ENCODE measurements at places on chromosomes 2 and 18.

DNA sequence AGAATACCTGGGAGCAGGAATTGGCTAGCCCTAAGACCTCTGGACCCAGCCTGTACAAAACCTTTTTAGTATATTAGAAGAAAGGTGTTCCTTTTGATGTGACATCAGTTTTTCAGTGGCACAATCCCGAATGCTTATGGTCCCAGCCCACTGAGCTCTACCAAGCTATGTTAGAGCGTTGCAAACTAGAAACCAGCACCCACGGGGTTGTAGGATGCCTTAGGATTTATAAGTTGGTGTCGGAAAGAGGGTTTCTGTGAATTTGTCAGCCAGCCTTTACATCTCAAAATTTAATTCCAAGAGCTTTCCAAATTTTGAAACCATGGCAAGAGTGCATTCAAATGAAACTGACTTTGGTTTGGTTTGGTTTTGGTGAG is 499 bp upstream of the LMAN1 start:
- DNase-seq, result no peak

DNA sequence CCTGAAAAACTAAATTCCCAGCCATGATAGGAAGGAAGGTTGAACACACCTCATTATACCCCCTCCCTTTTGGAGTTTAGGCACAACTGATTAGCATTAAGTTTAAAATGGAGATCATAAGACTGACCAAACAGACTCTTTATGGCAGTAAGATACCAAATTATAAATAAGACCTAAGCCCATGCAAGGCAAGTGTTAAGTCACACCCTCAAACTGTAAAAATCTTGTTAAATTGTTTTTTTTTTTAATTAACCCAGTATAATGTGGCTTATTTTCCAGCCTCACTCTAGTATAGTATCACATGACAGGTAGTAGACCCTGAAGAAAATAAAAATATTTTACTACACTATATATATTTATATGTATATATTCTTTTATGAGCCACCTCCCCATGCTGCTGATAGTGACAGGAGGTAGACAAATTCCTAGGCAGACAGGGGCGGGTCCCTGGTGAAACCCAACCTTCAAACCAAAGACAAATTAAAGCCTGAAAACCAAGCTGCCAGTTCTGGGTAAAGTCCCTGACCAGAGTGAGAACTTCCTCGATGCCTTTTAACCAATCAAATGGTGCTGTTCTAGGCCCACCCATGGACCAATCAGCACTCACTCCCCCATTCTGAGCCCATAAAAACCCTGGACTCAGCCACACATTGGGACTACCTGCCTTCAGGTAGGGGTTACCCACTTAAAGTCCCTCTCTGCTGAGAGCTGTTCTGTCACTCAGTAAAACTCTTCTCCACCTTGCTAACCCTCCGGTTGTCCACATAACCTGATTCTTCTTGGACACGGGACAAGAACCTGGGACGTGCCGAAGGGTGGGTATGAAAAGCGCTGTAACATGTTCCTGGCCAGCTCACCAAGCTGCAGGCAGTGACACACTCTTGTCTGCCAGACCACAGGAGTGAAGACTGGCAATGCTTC is 123.9 kb upstream of the B3GNT2 start:
- DNase-seq, result no peak

GRCh38 chr2:174606336-174606735 is 8.7 kb upstream of the WIPF1 start:
- no peak for DNase-seq

- no peak for DNase-seq
Observed at GRCh38 chr2:100008956-100009355, 133.4 kb downstream of the AFF3 start.

DNA sequence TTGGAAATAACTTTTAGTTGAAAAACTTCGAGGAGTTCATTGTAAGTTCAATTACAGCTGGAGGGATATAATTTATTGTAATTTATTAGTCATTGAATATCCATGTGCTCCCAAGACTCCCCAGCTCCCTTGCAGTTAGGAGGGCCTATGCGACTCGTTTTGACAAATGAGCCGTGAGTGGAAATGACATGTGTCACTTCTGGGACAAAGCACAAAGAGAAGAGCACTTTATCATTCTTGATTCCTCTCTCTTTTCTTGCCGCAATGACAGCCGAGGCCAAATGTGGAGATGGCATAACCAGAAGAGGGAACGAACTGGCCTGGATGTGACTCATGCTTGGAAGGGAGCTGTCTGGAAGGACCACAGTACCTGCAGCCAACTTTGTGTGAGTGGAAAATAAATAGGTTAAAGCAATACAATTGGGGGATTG is 44.2 kb upstream of the ITSN2 start:
- DNase-seq, result no peak

GRCh38 chr18:63258749-63259566 is 60.6 kb downstream of the BCL2 start:
- DNase-seq, result peak; percentile 85

- DNase-seq, result no peak
Observed at GRCh38 chr18:60146220-60146960, 226.2 kb downstream of the MC4R start.

DNA sequence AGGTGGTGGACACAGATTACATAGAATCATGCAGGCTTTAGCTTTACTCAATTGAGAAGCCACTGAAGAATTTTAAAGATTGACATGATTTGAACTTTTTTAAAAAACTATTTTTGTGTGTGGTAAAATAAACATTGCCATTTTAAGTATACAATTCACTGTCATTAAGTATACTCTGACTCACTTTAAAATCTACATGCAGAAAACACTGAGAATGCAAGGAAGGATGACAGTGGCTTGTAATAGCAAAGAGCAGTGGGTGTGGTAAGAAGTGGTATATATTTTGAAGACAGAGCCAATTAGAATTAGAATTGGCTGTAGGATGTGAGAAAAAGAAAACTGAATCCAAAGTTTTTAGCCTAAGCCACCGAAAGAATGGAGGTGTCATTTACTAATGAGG is 14.9 kb downstream of the TRMT61B start:
- no peak for DNase-seq

DNA sequence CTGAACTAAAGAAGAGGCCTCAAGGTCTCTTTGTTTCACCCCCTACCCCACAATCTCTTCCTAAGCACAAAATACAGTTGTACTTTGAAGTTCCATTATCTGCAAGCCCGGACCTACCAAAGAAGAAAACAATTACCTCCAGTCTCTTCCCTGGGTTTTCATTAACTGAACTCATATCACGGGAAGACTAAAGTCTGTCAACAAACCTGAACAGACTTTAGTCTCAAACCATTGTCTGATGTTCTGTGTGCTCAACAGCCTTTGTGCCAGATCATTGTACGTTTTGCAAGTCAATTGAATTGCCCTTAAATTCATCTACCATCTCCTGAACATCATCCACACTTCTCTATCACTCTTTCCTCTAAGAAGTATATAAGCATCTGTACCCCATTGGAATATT is 1021.9 kb upstream of the CDH2 start:
- no peak for DNase-seq

- DNase-seq, result no peak
Observed at GRCh38 chr2:73842739-73843019, 13.9 kb downstream of the STAMBP start.

DNA sequence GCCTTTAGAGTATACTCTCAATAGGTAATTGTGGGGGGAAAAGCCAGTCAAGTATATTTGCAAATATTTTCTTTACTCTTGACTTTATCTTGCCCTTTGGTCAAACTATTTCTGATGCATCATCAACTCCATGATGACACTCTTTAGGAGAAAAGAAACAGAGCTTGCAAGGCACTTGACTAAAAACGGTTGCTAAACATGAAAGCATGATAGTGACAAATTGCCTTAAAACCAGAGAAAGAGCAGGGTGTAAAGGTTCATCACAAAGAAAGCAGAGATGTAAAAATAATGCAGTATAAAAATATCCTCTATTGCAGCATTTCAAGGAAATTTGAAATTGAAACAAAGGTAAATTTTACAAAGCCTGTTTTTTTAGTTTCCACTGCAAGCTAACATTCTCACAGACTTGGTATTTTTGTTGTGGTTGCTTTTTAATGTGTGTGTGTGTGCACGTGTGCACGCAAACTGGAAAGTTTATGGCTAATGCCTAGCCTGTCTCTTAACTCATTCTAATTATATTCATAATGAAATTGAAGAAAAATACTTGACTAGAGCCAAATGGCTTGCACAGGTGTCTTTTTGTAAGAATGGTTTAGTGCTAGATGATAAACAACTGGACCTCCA is 503.6 kb downstream of the ARHGAP15 start:
- DNase-seq, result no peak

- no peak for DNase-seq
Observed at GRCh38 chr2:171383134-171383533, 50.7 kb downstream of the METTL8 start.

DNA sequence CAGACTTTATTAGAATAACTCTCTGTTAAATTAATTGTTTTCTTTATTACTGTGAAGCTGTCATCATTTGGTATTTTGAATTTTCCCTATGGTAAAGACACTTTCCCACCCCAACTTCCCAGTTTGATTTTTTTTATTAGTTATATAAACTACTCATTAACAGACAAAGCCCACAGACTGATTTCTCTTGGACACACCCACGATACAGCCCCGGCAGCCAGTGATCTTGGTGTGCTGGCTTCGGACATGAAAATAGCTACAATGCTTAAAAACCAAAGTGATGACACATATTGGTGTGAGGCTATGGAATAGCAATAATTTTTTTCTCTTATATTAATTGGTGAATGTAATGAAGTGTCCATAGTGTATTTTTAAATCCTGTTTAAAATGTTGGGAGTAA is 225.4 kb upstream of the SIX3 start:
- no peak for DNase-seq

GRCh38 chr18:63439334-63439733 is 17.1 kb upstream of the VPS4B start:
- DNase-seq, result peak; percentile 34

All from NCI-H2081 (cell line).